ENCODE measurements at places on chromosomes 3 and 15. TPM values are rescaled to one million over a fixed set of nuclear protein-coding genes. Genes with fewer than 3 reads are reported as not detected.

GRCh38 chr3:140152851-140153639, 218.1 kb downstream of the CLSTN2 start:
- no peak overlapping the region for H3K27ac ChIP-seq
- H3K36me3 ChIP-seq = peaks cover 2% of the 10 kb centered on the region
- no peaks in the 10 kb centered on the region for H3K27me3 ChIP-seq
- no peak for DNase-seq

- no peaks in the 10 kb centered on the region for H3K36me3 ChIP-seq
- H3K4me3 ChIP-seq = no peak overlapping the region
- H3K27ac ChIP-seq = peak overlapping the region; percentile 97
- peak; percentile 82 for DNase-seq
Measured at GRCh38 chr15:99436542-99437314, 129.1 kb upstream of the MEF2A start.

- H3K27me3 ChIP-seq = peaks cover 16% of the 10 kb centered on the region
- H3K4me3 ChIP-seq = no peak overlapping the region
- H3K4me1 ChIP-seq = no peaks in the 10 kb centered on the region
- no peaks in the 10 kb centered on the region for H3K36me3 ChIP-seq
- no peak overlapping the region for H3K27ac ChIP-seq
Measured at GRCh38 chr3:54832876-54833275, 95.0 kb downstream of the LRTM1 start.

- no peak overlapping the region for H3K27ac ChIP-seq
- no peak overlapping the region for H3K4me3 ChIP-seq
- peaks cover 79% of the 10 kb centered on the region for H3K36me3 ChIP-seq
- no peaks in the 10 kb centered on the region for H3K27me3 ChIP-seq
- no peak for DNase-seq
Measured at GRCh38 chr3:172376881-172377280, 71.4 kb downstream of the GHSR start.

GALNT15 gene
- total RNA-seq = 0.56 TPM

DNA sequence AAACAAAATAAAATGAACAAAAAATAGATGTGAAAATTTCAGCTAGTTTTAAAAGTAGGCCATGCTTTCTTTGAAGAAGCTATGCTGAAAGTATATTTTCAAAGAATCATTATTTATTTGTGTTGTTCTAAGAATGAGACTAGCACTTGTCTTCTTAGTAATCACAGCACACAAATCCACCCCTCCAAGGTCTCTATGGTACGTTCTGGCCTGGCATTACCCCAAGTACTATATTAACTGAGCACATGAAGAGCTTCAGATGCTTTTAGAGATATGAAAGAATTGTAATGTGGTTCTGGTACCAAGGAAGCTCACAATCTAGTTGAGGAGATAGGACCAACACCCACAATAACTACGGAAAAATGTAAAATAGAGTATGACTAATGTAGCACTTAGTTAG, 416.5 kb downstream of the PLCL2 start:
- H3K27me3 ChIP-seq = no peaks in the 10 kb centered on the region
- H3K4me3 ChIP-seq = no peak overlapping the region
- peaks cover 10% of the 10 kb centered on the region for H3K36me3 ChIP-seq
- peaks cover 2% of the 10 kb centered on the region for H3K4me1 ChIP-seq

GRCh38 chr3:187377842-187378241, 9.7 kb downstream of the RTP4 start:
- no peak for DNase-seq
- peaks cover 3% of the 10 kb centered on the region for H3K4me1 ChIP-seq
- H3K27me3 ChIP-seq = peaks cover 14% of the 10 kb centered on the region
- H3K36me3 ChIP-seq = no peaks in the 10 kb centered on the region
- H3K4me3 ChIP-seq = no peak overlapping the region

- no peak overlapping the region for H3K27ac ChIP-seq
- H3K4me3 ChIP-seq = no peak overlapping the region
- no peaks in the 10 kb centered on the region for H3K36me3 ChIP-seq
- no peak for DNase-seq
- H3K4me1 ChIP-seq = no peaks in the 10 kb centered on the region
- peaks cover 2% of the 10 kb centered on the region for H3K27me3 ChIP-seq
Measured at GRCh38 chr3:155619118-155619915, 125.6 kb downstream of the PLCH1 start.

ADAMTS17 gene
- total RNA-seq = 0.39 TPM

ATP13A4 gene
- total RNA-seq = 0.27 TPM

DNA sequence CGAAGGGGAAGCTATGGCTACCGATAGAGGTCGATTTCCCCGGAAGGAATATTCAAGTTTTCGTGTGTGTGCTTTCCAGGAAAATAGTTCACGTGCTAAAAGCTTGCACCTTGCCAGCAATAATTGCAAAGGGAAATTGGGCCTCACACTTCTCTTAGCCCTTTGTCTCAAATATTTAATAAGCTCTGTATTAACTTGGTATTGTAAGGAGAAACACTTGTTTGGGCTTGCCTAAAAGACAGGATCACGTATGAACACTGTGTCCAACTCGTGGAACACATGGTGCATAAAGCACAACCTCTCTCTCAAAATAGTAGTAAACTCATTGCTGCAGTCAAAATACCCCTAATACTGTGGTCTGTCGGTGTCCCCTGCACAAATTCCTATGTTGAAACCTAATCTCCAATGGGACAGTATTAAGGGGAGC, 352 bp upstream of the TMF1 start:
- peaks cover 24% of the 10 kb centered on the region for H3K36me3 ChIP-seq
- peak overlapping the region; percentile 99 for H3K27ac ChIP-seq
- H3K4me1 ChIP-seq = peaks cover 34% of the 10 kb centered on the region
- H3K4me3 ChIP-seq = peak overlapping the region; percentile 95
- no peak for DNase-seq

CRELD1 gene
- total RNA-seq = 25.3 TPM

KIF9 gene
- 5.4 TPM for total RNA-seq

GRCh38 chr3:124250053-124250452, 258.1 kb upstream of the ROPN1 start:
- DNase-seq = no peak
- no peaks in the 10 kb centered on the region for H3K27me3 ChIP-seq
- H3K36me3 ChIP-seq = no peaks in the 10 kb centered on the region
- no peak overlapping the region for H3K4me3 ChIP-seq
- peaks cover 16% of the 10 kb centered on the region for H3K4me1 ChIP-seq

NME9 gene
- not detected for total RNA-seq

GHSR gene
- not detected for total RNA-seq

DNA sequence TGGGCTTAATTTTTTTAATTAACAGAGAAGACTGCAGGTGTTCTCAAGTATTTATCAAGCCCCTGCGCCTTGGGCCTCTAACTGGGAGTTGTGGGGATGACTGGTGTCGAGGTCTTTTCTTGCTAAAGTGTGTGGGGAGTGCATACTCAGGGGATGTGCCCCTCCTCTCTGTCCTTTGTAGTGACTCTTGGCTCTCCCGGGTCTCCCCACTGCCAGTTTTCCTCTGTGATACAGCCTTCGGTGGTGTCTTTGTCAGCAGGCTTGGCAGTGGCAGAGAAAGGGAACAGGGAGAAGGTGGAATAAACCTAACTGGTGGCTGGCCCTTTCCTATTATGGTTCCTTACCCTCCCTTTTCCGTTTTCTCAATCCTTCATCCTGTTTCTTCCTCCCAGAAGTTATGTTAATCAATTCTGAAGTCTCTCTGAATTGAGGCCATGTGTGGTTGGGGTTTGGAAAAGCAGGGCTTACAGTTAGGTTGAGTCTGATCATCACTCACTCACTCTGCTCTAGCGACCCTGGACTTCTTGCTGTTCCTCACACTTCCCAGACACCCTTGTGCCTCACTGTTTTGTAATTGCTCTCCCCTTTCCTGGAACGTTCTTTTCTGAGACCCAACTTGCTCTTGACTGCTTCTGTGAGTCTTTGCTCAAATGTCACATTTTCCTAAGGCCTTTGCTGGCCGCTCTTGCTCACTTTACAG, 158.1 kb downstream of the PTPRG start:
- DNase-seq = no peak
- no peaks in the 10 kb centered on the region for H3K27me3 ChIP-seq
- no peaks in the 10 kb centered on the region for H3K36me3 ChIP-seq
- H3K4me3 ChIP-seq = no peak overlapping the region
- no peak overlapping the region for H3K27ac ChIP-seq

PDHB gene
- total RNA-seq = 89.0 TPM

DNA sequence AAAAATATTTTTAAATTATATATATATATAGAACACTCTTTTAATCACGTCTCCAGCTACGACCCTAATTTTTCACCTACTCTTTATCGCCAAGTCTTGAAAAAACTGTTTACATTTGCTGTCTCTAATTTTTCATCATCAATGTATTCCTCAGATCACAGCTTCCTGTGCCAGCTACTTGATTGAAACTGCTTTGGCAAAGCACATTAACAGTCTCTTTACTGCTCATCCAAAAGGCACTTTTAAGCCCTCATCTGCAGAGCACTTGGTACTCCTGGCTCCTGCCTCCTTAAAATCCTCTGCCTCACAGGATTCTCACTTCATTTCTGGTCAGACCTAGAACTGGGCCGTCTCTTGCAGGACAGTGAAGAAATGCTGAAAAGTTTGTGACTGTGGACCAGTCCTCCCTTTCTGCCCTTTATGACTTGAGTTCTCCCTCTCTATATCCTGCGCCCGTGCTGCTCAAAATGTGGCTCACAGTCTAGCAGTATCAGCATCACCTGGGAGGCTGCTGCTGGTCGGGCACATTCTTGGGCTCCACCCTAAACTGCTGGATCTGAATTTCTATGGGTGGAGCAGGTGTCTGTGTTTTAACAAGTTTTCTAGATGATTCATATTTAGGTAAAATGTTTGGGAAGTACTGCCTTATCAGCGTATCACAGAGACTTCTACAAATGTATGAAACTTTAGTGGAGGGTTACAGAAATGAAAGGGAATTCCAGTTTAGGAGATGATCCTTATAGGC, 196.8 kb downstream of the ADAMTSL3 start:
- no peaks in the 10 kb centered on the region for H3K36me3 ChIP-seq
- H3K27ac ChIP-seq = no peak overlapping the region
- no peak for DNase-seq
- H3K4me3 ChIP-seq = no peak overlapping the region

CLDN16 gene
- total RNA-seq = not detected

GRCh38 chr3:65604863-65605526, 433.7 kb downstream of the MAGI1 start:
- no peaks in the 10 kb centered on the region for H3K36me3 ChIP-seq
- H3K27me3 ChIP-seq = no peaks in the 10 kb centered on the region
- peaks cover 21% of the 10 kb centered on the region for H3K4me1 ChIP-seq
- no peak overlapping the region for H3K4me3 ChIP-seq
- no peak for DNase-seq

CSNK1G1 gene
- total RNA-seq = 18.2 TPM

DNA sequence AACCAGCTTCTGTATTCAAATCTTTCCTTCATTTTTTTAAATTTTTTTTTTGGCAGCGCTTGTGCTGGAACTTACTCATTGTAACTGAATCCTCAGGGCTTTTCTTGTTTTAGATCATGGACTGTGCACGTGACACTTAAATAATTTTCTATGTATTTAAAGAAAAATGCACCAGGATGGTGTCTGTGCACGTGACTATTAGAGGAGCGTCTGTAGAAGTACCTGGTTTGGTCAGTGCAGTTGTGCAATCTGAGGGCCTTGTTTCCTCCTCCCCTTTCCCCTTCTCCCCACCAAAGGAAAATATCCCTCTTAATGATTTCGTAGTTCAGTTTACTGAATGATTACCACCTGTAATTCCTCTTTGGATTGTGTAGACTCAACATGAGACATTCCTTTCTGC, 31.3 kb downstream of the EDEM1 start:
- peaks cover 32% of the 10 kb centered on the region for H3K36me3 ChIP-seq
- H3K4me1 ChIP-seq = no peaks in the 10 kb centered on the region
- H3K4me3 ChIP-seq = no peak overlapping the region
- no peak for DNase-seq
- no peak overlapping the region for H3K27ac ChIP-seq

ITGA11 gene
- 1,161 TPM for total RNA-seq

ISLR2 gene
- 6.1 TPM for total RNA-seq

DNA sequence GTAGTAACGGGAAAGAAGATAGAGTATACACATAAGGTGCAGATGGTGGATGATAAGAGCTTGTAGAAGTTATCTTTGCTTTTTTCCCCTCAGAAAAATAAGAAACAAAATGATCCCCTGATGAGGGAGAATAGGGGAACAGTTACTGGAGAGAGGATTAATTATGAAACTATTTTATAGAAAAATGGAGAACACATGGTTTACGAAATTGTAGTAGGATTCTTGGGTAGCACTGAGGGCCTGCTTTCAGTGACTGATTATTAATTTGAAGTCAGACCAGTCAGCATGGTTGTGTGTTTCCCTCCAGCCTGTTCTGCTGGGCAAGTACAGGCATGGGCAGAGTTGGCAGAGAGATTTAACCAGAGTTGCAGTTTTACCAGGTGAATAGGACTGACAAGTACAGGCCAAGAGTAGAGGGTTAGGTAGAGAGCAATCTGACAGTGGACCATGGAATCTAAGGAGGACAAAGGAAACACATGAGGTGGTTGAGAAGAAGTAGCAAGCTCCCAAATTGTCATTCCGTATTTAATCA, 5.9 kb downstream of the SLC49A4 start:
- DNase-seq = no peak
- H3K4me3 ChIP-seq = no peak overlapping the region
- peaks cover 15% of the 10 kb centered on the region for H3K4me1 ChIP-seq
- H3K36me3 ChIP-seq = peaks cover 5% of the 10 kb centered on the region
- H3K27me3 ChIP-seq = no peaks in the 10 kb centered on the region

ITPKA gene
- not detected for total RNA-seq

SLCO2A1 gene
- total RNA-seq = 10.7 TPM

GRCh38 chr15:49627407-49627877, 6.6 kb downstream of the DTWD1 start:
- H3K4me3 ChIP-seq = no peak overlapping the region
- H3K27me3 ChIP-seq = no peaks in the 10 kb centered on the region

SPATA12 gene
- not detected for total RNA-seq

- no peaks in the 10 kb centered on the region for H3K4me1 ChIP-seq
- no peaks in the 10 kb centered on the region for H3K27me3 ChIP-seq
- no peak overlapping the region for H3K27ac ChIP-seq
- no peak for DNase-seq
Measured at GRCh38 chr15:83816124-83816883, 162.4 kb downstream of the ADAMTSL3 start.

DNA sequence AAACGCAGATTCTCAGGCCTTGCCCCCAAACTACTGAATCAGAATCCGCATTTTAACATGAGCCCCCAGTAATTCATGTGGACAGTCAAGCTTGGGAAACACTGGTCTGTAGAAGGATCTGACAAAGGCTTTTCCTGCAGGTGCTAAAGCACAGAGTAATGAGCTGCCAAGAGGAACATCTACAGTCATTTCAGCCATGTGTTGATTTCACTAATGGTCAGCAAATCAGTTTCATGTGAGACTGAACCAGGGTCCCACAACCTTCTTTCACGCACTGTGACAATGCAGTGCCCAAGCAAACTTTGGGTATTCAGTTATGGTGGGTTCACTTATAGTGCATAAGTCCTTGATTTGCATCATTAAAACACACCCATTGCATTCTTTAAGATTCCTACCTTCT, 237.6 kb downstream of the TUSC7 start:
- H3K27me3 ChIP-seq = peaks cover 15% of the 10 kb centered on the region
- H3K4me3 ChIP-seq = no peak overlapping the region
- H3K36me3 ChIP-seq = no peaks in the 10 kb centered on the region
- peaks cover 19% of the 10 kb centered on the region for H3K4me1 ChIP-seq
- DNase-seq = no peak

ZBTB20 gene
- total RNA-seq = 19.1 TPM

- peak overlapping the region; percentile 56 for H3K27ac ChIP-seq
- peak; percentile 85 for DNase-seq
- peaks cover 5% of the 10 kb centered on the region for H3K27me3 ChIP-seq
- peaks cover 15% of the 10 kb centered on the region for H3K36me3 ChIP-seq
Measured at GRCh38 chr3:143119974-143120715, 574 bp downstream of the CHST2 start.

All from osteocyte (in vitro differentiated cells).